ENCODE measurements at places on chromosomes 5 and 9.

GRCh38 chr9:135136481-135136880 lies 49.0 kb downstream of the OLFM1 start:
- DNase-seq: peak; percentile 78

GRCh38 chr5:24208686-24209106 lies 436.1 kb downstream of the CDH10 start:
- DNase-seq: no peak

DNA sequence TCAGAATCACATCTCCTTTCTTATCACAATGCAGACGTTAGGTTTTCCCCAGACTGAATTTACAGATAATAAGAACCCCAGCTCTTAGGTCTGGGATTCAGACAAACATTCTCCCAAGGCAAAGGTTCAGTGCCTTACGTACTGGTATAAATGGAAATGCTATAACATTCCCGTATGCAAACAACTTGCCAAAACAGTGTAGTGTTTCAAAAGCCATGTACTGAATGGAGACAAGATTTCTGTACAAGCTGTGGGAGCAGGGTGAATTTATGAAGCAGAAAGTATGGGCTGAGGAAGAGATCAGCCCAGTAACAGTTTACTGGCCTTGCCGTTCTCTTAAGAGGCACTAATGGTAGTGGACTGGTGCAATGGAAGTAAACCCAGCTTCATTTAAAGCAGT lies 225.5 kb upstream of the ZNF462 start:
- no peak for DNase-seq

- no peak for DNase-seq
Measured at GRCh38 chr9:115198001-115198400, 80.0 kb upstream of the TNC start.

DNA sequence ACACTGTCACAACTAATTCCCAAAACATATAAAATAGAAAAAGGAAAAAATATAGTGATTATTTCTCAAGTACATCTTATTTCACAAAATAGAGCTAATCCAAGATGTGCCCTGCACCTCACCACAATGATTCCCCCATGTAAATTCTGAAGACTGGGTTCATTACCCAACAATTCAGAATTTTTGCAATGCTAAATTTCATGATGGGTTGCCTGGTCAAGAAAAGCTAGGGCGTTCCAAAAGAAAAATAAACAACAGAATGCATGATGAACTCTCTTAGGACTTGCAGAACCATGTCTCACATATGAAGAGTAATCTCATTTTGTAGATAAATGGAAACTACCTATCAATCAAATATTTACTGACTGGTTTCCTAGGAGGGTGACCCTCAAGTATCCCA lies 259.6 kb upstream of the NFIL3 start:
- DNase-seq: no peak

DNA sequence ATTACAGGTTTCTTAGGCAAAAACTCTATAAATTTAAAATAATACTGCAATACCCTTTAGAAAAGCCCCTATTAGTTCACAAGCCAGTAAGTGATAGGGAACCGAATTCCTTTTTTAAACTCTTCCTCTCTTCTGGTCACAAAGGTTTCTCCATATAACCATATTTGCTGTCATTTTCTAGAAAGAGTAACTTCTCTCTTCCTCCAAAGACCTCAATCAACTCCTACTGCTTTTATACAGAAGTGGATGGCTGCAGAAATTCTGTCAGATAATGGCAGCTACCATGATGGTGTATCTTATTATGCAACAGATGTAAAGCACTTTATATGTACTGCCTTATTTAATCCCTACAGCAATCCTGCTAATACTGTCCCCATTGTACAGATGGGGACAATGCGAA lies 6.2 kb downstream of the TUT7 start:
- DNase-seq: no peak

- no peak for DNase-seq
Measured at GRCh38 chr5:155897761-155898160, 429.2 kb upstream of the SGCD start.

DNA sequence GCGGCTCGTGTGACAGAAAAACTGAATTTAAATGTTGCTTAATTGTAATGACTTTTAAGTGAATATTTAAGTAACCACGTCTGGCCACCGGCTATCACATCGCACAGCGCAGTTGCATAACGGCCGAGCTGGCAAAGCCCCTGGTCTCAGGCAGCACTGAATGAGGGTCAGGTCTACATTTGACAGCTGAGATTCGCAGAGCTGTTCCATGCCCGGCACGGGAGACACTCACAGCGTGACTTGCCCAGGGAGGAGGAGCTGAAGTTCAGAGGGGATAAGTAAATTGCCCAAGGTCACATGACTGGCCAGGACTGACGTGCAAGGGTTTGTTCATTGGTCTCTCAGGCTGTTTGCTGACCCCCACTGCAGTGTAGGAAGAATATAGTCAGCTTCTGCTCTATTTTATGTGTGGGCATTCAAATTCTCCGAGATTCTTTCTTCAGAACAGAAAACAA lies 17.4 kb upstream of the COL5A1 start:
- DNase-seq: no peak

GRCh38 chr5:24112420-24112819 lies 532.4 kb downstream of the CDH10 start:
- no peak for DNase-seq

DNA sequence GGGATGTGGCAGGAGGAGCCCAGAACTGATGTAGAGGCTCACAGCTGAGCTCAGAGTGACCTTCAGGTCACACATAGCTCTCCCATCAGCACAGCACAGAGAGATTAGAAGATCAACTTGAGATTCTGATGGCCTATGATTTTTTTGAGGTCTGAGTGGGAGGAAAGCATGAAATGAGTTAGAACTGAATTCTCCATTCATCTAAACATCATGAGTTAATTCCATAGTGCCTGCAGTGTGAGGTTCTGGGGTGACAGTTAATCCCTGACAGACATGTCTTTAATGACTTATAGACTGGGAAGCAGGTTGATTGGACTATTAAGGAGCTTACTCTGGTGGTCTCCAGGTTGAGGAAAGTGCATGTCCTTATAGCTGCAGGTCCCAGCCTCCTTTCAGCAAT lies 22.4 kb downstream of the SLC22A5 start:
- no peak for DNase-seq

GRCh38 chr5:135025730-135026644 lies 8.0 kb downstream of the PITX1 start:
- peak; percentile 77 for DNase-seq

GRCh38 chr5:32585446-32586275 lies at the start of gene SUB1:
Gene SUB1 (plus strand): TSS chr5:32585557. CDS start chr5:32588513, 2,956 bp downstream.
- DNase-seq: peak; percentile 93

DNA sequence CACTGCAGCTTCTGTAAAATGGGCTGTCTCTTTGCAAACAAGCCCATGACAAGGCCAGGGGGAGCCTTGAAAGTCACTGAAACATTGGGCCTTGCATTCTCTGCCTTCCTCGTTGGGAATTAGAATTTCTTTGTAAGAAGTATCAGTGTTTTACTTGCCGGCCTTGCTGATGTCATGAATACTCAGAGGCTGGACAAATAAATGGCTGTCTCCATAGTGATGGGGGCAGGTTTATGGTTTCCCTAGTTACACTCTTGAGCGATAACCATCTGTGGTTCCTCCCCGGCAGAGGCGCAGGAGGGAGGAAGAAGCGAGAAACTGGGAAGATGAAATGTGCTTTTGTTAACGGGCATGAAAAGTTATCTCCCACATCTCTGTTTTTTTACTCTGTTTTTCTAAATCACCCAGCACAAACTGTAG lies 272.7 kb upstream of the PANK3 start:
- DNase-seq: no peak

GRCh38 chr9:125829743-125830142 lies 82.6 kb downstream of the PBX3 start:
- DNase-seq: no peak

DNA sequence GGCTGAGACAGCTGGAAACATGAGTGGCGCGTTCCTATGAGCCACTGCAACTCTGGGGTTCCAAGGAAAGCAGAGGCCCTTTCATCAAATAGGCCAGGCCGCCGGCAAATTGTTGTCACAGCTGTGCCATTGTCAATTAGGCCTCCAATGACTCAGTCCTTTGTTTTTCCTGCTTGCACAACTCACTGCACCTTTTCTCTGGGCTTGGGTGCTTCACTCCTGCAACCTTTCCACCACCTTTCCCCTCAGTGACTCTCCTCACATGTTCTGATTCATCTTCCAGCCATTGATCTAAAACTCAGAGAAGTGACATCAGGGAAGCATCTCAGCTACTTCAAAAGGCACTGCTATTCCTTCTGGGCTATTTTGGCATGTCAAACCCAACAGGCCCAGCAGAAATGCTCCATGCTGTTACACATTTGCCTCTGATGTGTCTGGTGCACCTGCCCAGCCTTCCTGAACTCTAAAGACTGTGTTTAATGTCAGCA lies 653.7 kb downstream of the NR2F1-AS1 start:
- no peak for DNase-seq

DNA sequence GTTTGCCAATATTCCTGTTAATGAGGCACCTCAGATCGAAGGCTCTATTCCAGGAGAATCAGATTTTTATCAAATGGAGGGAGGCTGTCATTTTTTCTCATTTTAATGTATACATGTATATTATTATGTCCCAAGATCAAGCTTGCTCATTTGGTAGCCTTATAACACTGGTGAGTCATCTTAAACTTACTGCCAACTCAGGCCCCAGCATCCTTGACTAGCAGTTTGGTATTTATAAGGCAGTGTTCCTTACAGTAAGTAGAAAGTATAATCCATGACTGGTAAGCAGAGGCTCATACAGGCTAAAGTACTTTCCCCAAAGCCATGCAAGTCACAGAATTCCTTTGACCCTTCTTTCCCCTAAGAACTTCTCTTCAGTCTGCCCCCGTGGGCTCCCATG lies 90.7 kb upstream of the NR3C1 start:
- DNase-seq: no peak

- DNase-seq: no peak
Measured at GRCh38 chr9:121363622-121363961, 6.5 kb downstream of the STOM start.

GRCh38 chr9:96168882-96169281 lies 133.1 kb downstream of the HSD17B3 start:
- no peak for DNase-seq

DNA sequence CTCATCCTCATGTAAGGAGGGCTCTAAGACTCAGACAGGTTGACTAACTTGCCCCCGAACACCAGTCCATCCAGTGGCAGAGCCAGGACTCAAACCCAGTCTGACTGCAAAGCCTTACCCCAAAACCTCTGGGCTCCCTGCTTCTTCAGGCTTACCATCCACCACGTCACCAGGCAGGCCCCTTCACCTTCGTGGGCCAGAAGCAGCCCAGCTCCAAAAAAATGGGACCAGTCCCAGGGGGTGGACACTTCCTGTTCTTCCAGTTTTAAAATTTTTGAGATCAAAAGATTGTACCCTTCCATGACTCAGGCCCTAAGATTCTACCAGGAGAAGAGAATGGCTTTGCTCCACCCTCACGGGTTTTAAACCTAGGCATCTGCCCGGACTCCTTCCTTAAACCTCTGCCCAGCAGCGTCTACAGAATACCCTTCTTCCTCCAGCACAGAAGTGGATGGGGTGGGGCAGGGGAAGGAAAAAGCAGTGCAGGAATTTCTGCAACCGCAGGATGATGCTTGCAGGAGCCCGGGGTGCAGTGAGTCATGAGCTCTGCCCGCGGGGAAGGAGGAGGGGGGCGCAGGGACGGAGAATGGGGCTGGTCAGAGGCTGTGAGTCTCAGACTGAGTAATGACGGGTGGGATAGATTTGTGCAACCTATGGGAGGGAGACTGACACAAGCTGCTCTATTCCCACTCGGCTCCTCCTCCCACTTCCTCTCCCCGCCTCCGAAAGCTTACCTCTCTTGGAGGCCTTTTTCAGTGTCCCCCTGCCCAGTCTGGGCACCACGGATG lies 50.4 kb upstream of the STXBP1 start:
- no peak for DNase-seq

DNA sequence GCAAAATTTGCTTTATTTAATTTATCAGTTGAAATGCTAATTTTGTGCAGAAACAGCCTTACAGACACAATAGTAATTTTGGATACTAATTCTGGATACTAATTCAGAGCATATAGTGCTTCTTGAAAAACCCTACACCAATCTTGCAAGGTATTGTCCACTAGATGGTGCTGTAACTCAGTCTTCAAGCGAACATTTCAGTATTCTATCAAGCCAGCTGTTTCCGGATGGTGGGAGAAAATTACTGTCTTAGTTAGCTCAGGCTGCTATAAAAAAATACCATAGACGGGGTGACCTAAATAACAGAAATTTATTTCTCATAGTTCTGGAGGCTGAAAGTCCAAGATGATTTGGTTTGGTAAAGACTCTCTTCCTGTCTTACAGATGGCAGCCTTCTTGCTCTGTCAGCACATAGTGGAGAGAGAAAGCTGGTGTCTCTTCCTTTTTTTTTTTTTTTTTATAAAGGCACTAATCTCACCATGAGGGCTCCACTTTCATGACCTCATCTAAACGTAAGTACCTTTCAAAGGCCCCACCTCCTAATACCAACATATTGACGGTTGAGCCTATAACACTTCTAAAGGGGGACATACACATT lies 1306.5 kb upstream of the CDH9 start:
- peak; percentile 41 for DNase-seq

DNA sequence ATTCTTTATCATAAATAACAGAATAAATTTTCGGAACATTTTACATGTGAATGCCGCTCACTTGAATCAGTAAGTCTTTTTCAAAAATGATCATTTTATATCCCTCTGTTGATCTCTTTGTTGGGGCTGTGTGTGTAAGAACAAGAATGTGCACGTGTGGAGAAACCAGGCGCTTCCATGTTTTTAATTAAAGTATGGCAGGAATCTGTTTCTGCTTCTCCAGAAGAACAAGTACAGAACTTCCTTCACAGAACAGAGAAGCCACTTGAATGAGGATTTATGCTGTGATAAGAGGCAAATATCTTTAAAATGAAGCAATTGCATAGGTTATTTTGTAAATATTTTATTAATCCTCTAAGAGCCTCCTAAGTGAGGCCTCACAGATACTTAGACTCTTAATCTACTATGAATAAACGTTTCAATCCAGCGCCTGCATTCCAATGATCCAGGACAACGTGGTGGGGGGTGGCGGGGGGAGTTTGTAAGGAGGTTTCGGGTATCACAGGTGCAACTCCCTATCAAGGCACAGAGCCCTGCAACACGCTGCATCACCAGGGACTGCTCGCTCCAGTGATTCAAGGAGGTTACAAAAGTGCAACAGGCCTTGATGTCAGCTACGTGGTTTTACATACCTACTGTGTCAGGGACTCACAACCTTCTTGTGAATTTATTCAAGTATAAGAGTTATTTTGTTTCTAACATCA lies 409.2 kb downstream of the BNC2 start:
- no peak for DNase-seq
